Tibial artery (tissue), 4 donors: ENCODE measurements at places on chromosomes 2 and 18.

- DNase-seq = no peak
Observed at GRCh38 chr2:220593526-220593925, 966.1 kb downstream of the SLC4A3 start.

DNA sequence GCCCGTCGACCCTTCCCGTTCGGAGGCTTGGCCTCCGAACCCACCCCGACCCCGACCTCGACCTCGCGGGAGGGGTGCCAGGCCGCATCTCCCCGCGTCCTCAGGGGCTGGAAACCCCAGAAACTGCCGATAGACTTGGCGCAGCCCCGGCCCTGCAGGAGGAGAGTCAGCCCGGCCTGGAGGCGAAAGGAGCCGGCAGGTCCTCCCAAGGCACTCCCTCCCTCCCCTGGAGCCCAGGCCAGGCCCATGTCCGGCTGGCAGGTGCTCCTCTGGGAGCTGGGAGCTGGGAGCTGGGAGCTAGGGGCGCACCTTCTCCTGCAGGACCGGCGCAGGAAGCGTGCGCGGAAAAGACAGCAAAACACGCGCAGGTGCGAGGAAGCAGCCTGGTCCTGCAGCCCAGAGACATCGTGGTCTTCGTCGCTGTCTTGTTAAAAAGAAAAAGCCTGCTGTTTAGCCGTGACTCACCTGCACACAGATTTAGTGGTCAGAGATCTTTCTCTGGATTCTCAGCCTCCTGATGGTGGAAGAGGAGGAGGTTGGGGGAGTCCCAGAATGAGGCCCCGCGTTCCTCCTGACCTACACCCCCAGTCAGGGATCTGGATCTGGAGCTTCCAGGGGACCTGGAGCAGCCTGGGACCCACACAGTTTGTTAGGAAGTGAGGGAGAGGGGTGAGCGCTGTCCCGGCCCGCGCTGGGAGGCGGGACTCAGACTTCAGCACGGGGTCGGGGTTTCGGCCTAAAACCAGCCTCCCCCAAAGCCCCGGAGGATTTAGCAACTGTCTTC is 660 bp upstream of the MBP start:
- DNase-seq = no peak

- DNase-seq = no peak
Observed at GRCh38 chr18:34867520-34867919, 157.4 kb downstream of the DTNA start.

GRCh38 chr2:68045342-68045741 is 17.5 kb downstream of the C1D start:
- no peak for DNase-seq

DNA sequence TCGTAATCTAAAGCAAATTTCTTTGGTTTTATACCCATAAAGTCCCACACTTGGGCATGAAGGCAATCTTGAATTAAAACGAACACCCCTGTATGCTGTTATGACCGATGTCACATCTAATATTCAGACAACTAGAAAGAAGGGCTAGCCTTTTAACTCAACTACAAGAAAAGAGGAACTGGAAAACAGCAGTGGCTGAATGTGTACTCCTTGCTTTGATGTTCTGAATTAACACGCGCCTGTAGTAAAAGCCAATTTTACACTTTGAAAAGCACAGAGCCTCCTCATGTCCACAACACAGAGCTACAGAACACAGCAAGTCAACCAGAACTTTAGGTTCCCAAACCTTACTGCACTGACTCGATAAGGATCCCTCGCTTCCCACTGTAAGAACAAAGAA is 147.6 kb downstream of the HDAC4 start:
- no peak for DNase-seq

DNA sequence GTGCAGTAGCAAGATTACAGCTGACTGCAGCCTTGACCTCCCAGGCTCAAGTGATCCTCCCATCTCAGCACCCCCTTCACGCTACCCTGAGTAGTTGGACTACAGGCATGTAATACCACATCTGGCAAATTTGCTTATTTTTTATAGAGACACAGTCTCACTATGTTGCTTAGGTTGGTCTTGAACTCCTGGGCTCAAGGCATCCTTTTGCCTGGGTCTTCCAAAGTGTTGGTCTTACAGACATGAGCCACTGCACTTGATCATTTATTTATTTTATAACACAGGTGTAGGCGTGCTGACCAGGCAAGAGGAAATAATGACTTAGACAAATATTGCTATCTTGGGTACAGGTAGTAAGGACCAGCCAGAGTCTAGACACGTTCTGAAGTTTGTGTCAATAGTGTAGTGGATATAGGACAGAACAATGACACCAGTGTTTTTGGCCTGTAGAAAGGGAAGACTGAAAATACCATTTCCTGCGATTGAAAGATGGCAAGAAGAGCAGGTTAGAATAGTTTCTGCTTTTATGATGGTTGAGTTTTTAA is 71.0 kb upstream of the THUMPD2 start:
- no peak for DNase-seq

GRCh38 chr2:154855138-154855537 is 156.6 kb downstream of the KCNJ3 start:
- DNase-seq = no peak

DNA sequence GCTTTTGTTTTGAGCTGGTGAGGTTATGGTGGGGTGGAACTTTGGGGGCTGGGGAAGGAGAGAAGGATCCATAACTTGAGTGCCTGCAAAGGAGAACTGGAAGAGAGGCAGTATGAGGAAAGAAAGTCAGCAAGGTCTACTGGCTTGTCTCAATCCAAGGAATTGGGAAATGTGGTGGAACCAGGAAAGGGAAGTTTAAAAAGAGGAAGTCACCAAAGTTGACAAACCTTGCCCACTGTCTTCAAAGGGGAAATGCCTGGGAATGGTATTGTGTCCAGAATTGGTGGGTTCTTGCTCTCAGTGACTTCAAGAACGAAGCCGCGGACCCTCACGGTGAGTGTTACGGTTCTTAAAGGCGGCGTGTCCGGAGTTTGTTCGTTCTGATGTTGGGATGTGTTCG is 304.1 kb upstream of the FAM98A start:
- no peak for DNase-seq

- DNase-seq = no peak
Observed at GRCh38 chr2:186459009-186459408, 27.1 kb upstream of the ZC3H15 start.

DNA sequence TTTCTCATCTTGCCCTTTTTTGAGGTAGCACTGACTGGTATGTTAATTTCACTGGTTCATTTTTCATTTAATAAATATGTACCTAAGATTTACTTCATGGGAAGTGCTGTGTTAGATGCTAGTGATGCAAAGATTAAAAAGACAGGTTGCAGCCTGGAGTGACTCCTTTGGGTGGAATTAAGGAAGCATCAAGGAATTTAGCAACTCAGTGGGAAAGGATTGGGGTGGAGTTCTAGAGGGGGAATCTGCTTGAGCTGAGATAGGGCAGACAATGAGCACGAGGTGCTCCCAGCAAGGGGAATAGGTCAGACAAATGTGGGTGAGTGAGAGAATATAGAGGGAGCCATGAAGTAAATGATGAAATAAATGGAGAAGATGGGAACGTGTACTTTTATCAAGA is 57.0 kb downstream of the LYPD6 start:
- DNase-seq = no peak

- no peak for DNase-seq
Observed at GRCh38 chr18:65439188-65439587, 311.6 kb upstream of the CDH7 start.

DNA sequence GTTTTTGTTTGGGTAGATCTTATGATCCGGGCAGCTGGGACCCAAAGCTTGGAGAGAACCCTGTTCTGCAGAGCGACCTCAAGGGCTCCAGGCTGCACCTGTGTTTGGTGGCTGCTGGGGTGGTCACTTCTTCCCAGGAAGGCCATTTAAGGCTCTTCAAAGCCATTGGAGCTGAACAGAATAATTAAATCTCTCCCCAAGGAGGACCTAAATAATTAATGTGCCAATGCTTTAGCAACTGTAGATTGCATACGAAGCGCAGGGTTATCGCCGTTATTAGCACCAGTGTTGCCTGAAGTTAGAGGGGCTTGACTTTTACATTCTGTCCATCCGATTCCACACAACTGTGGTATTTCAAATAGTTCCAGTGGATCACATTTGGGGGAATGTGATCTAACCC is 251.4 kb downstream of the ATAD2B start:
- no peak for DNase-seq
